Activated CD4-positive, alpha-beta T cell treated with anti-CD3 and anti-CD28 coated beads for 36 hours (primary cell): ENCODE measurements at places on chromosomes 16 and 17.

DNA sequence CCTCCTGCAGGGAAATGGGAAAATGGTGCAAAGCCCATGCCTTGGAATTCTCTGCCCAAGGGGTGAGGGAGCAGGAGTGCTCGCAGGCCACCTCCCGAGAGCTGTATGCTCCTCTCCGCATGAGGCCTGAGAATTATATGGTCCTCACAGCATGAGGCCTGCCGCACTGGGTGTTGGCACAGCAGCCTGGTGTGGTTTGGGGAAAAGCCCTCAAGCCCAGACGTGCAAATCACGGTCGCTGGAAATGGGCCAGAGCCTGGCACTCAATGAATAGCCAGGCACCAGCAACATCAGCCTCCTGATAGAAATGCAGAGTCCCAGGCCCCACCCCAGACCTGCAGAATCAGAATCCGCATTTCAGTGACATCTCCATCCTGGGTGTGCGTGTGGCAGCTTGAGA, 156.4 kb upstream of the FOXF1 start:
- no peak for DNase-seq

DNA sequence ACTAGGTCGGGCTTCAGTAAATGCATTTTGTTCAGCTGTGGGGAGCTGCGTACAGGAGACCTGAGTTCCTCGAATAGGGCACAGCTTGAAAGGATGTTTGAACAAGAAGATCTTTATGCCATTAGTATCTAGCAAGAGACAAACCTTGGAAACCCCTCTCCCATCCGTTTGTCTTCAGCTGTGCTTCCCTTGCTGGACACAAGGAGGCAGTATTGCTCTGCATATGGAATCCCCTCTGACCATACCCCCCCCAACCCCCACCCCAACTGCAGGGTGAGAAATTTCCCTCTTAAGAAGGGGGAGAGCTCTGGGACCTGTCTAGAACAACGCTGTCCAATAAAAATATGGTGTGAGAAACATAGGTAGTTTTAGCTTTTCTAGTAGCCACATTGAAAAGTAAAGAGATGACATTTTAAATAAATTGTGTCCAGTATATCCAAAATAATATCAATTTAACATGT, 1.6 kb downstream of the MRM1 start:
- peak; percentile 84 for DNase-seq

- DNase-seq: no peak
These were observed 90.3 kb downstream of the KATNIP start for GRCh38 chr16:27640277-27640600.

DNA sequence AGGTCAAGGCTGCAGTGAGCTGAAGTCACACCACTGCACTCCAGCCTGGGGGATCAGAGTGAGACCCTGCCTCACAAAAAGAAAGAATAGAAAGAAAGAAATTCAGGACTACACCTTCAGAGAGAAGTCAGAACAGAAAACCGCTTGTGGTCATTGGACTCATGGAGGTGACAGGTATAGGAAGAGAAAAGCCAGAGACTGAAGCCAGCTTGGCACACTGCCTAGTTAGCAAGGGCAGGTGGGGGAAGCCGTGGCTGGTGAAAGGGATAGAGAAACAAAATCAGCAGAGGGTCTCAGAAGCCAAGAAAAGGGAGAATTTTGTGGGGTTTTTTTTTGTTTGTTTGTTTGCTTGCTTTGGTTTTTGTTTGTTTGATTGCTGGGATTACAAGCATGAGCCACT, 32.9 kb upstream of the SKAP1 start:
- DNase-seq: no peak

DNA sequence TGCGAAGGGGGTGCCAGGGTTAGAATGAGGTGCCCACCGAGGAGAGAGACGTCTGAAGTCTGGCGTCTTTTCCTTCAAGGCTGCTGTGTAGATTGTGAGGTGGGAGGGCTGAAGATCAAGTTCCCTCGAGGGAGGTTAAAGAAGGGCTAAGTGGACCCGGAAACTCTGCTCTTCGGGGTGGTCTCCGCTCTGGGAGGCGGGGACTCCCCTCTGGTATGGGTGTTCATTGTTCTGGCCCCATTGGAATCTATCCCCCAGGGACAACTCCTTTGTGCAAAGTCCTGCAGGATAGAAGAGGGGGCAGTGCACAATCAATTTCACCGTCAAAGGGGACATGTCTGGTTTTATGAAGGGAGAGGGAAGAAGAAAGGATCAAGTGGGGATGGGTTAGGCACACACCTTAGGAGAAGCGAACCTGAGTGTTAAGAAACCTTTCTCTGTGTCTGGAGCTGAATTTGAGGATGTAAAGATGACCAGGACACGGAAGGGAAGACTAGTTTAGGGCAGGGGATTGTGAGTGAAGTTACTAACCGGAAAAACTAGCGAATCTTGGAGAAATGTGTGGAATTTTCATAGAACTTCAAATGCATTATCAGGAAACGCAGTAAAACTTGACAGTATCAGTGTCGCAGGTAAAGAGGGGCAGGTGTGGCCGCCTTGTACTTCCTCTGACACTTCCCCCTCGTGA, 809 bp upstream of the RAB34 start:
- no peak for DNase-seq

GRCh38 chr16:59116744-59117143, 382.6 kb upstream of the GOT2 start:
- DNase-seq: no peak

DNA sequence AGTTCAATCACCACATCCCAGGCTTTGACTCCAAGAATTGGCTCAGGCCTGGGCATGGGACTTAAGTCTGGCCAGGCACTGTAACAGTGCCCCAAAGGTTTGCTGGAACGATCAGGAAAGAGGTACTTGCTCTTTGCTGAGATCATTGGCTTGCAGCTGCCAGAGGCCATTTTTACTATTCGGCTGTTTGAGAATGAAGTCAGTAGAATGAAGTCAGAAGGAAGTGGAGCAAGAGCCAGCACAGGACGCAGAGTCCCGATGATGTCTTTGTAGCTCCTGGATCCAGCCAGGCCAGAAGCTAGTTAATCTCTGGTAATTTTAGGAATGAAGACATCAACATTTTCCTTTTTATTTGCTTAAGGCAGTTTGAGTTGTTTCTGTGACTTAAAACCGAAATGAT, 195.5 kb downstream of the RAB11FIP4 start:
- no peak for DNase-seq

DNA sequence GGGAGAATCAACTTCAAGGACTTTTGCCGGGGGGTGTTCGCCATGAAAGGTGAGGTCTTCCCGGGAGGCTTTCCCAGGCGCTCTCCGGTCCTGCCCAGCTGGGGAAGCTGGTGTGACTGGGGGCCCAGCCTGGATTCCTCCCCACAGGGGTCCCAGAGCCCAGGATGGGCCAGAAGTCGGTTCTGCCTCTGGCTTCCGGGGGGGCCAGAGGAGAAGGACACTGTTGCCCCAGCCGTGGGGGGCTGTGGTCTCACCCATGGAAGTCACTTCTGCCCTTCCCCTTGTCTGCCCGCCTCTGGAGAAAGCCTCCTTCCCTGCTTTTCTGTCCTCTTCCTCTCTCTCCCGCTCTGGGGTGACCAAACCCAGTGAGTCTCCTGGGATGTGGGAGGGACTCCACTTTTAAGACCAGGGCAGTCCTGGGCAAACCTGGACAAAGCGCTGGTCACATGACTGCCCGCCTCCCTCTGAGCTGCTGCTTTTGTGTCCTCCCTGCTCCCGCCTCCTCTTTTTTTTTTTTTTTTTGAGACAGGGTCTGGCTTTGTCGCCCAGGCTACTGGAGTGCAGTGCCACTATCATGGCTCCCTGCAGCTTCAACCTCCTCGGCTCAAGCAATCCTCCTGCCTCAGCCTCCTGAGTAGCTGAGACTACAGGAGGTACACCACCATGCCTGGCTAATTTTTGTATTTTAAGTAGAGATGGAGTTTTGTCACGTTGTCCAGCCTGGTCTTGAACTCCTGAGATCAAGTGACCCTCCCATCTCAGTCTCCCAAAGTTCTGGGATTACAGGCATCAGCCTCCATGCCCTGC, 40.6 kb downstream of the RAB11FIP4 start:
- no peak for DNase-seq

DNA sequence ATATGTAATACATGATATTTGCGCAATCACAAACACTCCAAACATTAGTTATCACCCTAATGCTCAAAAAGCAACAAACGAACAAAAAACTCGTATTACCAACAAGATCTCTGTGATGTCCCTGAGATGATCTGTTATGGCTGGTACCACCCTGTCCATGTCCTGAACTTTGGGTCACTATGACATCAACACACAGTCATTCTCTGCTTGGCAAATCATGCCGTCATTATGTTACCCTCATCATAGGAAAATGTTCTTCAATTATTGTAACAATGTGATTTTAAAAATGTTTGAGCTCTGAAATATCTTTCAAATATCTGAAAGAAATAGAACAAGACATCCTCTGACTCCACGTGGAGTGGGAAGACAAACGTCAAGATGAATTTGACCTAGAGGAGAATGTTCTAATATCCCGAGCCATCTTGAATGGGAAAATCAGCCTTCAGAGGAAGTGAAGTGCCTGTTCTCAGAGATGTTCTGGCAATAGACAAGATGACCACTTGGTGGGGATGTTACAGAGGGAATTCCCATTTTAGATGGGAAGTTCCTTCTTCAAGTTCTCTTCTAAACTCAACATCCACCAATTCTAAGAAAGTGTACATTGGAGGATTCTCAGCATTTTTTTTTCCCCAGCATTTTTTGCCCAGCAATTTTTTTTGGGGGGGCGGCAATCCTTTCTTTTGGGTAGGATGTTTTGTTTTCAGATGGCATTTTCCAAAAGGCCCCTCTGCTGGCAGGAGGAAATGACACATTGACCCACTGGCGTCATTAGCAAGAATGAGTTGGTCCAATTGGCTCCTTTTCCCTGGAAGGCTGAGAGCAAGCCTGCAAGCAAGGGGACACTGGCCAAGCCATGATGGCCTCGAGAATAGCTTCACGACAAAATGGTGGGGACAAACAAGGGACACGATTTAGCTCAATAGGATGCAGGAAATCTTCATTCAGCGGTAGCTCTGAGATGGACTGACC, 3.7 kb upstream of the HSD17B2 start:
- no peak for DNase-seq
